EH (cell line): ENCODE measurements at places on chromosomes 5 and 9.
A peak's percentile ranks its signal among the peaks of the same experiment; 100 is the strongest.

GRCh38 chr5:167790462-167791260 lies 500.8 kb upstream of the WWC1 start:
- peak; percentile 31 for DNase-seq

- DNase-seq = no peak
Measured at GRCh38 chr5:127840198-127840524, 137.0 kb downstream of the CCDC192 start.

DNA sequence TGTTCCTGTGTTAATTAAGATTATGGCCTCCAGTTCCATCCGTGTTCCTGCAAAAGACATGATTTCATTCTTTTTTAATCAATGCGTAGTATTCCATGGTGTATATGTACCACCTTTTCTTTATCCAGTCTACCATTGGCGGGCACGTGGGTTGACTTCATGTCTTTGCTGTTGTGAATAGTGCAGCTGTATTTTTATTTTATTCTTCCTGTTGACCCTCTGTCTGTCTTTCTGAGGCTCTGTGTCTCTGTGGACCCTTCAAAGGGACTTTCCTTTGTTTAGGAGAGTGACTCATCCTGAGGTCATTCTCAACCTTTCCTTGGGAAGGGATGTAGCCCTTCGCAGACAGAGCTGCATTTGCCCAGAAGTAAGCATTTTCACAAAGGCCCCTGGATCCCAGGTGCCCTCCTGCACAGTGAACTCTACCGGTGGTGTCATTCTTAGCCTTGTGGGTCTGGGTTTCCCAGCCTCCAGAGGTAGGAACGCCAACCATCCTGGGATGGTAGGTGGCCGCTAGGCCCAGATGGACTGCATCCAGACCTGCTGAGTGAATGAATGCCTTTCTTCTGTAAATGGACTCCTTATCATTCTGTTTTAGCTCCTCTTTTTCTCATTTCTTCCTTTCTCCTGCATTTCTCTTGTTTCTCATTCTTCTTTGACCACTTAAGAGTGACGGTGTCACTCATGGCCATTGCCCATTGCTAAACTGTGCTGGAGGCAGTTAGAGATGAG lies 22.4 kb downstream of the TRIO start:
- peak; percentile 79 for DNase-seq

- DNase-seq = no peak
Measured at GRCh38 chr9:111477677-111478076, 6.5 kb downstream of the ECPAS start.

- DNase-seq = no peak
Measured at GRCh38 chr9:133493845-133494540, 15.1 kb upstream of the SLC2A6 start.

- DNase-seq = no peak
Measured at GRCh38 chr9:20303996-20304395, 318.3 kb downstream of the MLLT3 start.

- DNase-seq = no peak
Measured at GRCh38 chr9:81535542-81536241, 153.7 kb downstream of the TLE1 start.

DNA sequence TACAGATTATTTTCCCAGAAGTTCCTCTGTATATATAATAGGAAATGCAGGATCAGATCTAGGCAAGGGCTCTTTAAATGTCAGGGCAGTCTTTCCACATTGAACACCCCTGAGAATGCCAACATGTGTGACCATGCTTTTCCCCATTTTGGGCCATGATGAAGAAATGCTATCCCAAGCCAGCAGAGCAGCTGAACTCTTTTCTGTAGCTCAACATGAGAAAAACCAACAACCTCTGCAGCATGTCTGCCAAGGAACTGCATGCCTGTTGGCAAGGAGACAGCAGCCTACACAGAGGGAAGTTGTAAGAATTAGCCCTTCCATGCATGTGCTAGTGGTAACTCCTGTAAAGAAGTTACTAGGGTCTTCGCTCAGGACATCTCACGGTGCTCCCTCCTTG lies 9.5 kb upstream of the IFNK start:
- no peak for DNase-seq

DNA sequence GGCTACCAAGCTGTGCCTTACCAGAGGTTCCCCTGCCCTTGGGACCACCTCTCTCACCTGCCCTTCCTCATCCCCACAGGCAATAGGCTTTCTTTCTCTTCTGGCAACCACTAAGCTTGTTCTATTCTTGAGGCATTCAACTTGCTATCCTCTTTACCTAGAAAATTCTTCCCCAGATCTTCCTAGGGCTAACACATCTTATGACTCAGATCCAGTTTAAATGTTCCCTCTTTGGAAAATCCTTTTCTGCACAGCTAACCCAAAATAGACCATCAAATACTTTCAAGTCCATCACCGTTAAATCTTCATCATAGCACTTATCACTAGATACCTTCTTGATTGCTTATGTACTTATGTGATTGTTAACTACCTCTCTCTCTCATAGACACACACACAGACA lies 93.7 kb downstream of the ENC1 start:
- peak; percentile 70 for DNase-seq

- no peak for DNase-seq
Measured at GRCh38 chr9:120310035-120310434, 269.9 kb downstream of the CDK5RAP2 start.

- no peak for DNase-seq
Measured at GRCh38 chr5:134918861-134919260, 13.9 kb downstream of the PCBD2 start.

- DNase-seq = peak; percentile 96
Measured at GRCh38 chr5:72525816-72526215, 18.6 kb upstream of the ZNF366 start.

- peak; percentile 100 for DNase-seq
Measured at GRCh38 chr9:98222885-98223691, 30.7 kb upstream of the CORO2A start.

- DNase-seq = no peak
Measured at GRCh38 chr5:122145906-122146305, 16.6 kb downstream of the ZNF474 start.

DNA sequence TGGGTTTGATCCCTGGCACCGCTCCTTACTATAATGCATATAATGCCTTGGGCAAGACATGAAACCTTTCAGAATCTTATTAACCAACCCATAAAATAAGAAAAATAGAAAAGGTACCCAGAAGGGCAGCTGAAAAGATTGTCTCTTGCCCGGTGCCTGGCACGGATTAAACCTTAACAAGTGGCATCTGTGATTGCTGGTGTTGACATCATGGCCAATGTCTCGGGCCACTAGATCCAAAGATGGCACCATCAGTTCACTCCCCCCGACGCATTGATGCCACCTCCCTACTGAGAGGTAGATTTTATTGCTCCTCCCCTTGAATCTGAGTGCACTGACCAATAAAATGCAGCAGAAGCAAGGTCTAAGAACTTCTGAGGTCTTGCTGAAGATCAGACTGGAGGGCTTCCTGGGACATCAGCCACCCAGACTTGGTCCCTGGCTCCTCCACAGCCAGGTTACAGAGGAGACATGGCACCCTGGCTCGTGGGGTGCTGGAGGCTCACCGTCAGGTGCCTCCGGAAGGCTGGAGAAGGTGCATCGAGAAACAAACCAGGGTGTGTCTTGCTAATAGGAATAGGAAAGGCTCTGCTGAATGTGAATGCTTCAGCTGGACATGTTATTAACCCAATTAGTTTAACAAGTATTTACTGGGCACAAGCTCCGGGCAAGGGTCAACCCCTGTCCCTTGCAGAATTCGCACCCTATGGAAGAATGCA lies 80.0 kb upstream of the COL5A1 start:
- no peak for DNase-seq

DNA sequence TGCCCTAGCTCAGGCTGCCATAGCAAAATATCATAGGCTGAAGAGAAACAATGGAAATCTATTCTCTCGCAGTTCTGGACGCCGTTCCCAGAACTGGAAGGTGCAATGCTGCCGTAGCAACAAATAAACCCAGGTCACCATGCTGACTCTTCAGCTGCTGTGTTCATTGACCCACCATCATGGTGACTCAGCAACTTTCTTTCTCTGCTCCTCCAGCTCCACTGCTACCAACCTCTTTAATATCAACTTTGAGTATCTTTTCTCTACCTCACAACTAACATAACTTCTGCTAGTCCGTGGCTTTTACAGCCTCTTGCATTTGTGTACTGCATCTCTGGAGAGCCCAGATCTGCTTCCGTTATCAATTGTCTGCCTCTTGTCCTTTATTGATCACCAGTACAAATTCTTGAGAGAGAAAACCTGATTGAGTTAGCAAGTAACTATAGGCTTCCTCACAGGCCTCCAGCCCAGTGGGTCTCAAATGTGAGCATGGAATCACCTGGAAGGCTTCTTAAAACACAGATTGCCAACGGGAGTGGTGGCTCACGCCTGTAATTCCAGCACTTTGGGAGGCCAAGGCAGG lies 47.3 kb upstream of the SLC30A5 start:
- peak; percentile 42 for DNase-seq

DNA sequence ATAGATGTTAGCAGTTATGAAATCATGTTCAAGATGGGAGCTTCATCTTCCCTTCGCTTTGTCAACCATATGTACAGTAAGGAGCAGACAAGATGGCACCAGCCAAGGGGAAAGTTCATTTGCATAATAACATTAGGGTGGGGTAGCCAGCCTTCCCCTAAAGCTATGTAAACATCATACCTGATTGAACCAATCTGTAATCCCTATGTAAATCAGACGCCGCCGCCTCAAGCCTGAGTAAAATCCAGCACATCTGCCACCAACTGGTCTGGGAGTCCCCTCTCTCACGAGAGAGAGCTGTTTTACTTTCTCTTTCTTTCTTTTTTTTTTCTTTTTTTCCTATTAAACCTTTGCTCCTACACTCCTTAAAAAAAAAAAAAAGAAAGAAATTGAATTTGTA lies 30.8 kb upstream of the REEP2 start:
- no peak for DNase-seq

GRCh38 chr9:93130861-93131481 lies 3.1 kb downstream of the NINJ1 start:
- DNase-seq = no peak

- peak; percentile 74 for DNase-seq
Measured at GRCh38 chr5:40618926-40619325, 60.8 kb upstream of the PTGER4 start.

DNA sequence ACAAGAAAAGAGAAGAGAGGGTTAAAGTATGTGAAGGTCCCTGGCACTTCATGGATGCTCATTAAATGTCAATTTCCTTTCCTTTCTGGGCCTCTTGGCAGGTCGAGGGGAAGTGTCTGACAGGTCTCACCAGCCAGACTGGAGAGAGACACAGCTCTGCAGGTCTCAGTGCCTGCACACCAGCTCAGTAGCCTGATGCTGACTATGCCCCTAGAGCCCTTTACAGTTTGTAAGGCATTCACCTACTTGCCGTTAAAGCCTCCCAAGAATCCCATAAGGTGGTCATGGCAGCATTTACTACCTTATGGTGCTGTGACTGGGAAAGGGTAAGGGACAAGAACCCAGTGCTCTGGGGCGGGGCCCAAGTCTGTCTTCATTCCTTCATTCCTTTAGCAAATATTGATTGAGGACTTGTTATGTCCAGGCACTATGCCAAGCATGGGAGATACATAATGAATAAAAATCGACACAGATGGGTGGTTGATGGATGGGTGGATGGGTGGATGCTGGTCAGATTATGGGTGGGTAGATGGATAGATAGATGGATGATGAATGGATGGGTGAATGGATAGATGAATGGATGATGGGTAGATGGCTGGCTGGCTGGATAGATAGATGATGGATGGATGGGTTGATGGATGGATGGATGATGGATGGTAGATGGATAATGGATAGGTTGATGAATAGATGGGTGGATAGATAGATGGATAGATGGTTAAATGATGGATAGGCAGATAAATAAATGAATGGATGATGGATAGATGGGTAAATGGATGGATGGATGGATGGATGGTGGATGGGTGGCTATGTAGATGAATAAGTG lies 21.3 kb upstream of the KIF12 start:
- no peak for DNase-seq

- no peak for DNase-seq
Measured at GRCh38 chr5:181008136-181008535, 19.5 kb downstream of the BTNL3 start.

GRCh38 chr9:694092-694402 lies 147.4 kb upstream of the DMRT1 start:
- DNase-seq = no peak

GRCh38 chr9:77864211-77864889 lies 167.3 kb downstream of the GNAQ start:
- peak; percentile 31 for DNase-seq

- peak; percentile 61 for DNase-seq
Measured at GRCh38 chr9:107462691-107463090, 26.9 kb downstream of the KLF4 start.

- DNase-seq = peak; percentile 64
Measured at GRCh38 chr5:131505237-131505908, 129.7 kb downstream of the RAPGEF6 start.

DNA sequence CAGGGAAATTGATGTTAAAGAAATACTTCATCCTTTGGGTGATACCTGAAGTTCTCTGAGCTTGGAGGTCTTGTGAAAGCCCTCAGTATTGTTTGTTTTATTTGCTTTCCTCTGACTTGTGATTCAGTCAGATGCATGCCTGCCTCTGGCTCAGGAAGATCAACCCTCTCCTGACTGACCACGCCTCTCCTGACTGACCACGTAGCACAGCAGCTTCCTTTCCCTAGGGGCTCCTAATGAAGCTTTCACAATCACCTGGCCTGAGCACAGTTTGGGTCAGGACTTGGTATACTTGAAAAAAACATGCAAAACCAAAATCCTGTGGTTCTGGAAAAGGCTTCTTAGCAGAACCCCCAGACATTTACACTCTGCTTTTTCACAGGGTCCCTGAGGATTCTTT lies 3.8 kb downstream of the TGFBI start:
- peak; percentile 67 for DNase-seq

GRCh38 chr5:175479125-175479881 lies 943 bp downstream of the SFXN1 start:
- no peak for DNase-seq

- no peak for DNase-seq
Measured at GRCh38 chr9:117407436-117408022, 7.3 kb downstream of the ASTN2 start.

- DNase-seq = peak; percentile 59
Measured at GRCh38 chr5:39167141-39167971, 52.0 kb downstream of the FYB1 start.

- DNase-seq = no peak
Measured at GRCh38 chr5:180074462-180074861, 2.9 kb upstream of the RNF130 start.

GRCh38 chr5:117486879-117487391 lies 912.3 kb upstream of the SEMA6A start:
- peak; percentile 29 for DNase-seq

DNA sequence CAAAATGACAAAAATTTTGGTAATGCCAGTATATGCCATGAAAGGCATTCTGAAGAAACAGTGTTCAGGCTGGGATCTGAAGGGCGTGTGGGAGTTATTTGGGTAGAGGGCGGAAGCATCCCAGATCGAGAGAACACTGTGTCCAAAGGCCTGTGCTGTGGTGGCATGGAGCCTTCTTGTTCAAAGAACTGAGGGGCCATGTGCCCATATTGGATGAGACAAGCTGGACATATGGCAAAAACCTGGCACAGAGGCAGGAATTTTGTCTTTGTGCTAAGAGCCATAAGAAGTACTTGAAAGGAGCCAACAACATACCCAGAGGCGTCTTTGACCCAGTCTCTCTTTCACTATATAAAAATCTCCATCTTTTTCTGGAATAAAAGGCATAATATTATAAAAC lies 128.0 kb downstream of the SYK start:
- DNase-seq = no peak
